T-helper 1 cell (primary cell): ENCODE measurements at places on chromosomes 3 and 15.

GRCh38 chr3:150599611-150600297 lies 3.4 kb upstream of the SELENOT start:
- no peak for DNase-seq

DNA sequence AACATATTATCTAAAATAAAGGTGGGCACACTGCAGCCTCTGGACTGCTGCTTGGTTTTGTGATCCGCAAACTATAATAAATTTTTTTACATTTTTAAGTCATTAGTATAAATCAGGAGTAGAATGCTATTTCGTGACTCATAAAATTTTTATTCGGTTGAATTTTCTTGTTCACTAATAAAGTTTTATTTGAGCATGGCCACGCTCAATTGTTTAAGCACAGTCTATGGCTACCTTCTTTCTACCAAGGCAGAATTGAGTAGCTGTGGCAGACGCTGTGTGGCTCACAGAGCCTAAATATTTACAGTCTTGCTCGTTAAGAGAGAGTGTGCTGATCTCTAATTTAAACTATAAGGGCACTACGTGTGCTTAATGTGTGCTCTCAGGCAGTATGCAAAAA lies 28.9 kb downstream of the ROBO2 start:
- DNase-seq: no peak

GRCh38 chr3:128555098-128555825 lies 62.3 kb upstream of the GATA2 start:
- DNase-seq: no peak

- DNase-seq: no peak
Measured at GRCh38 chr3:179967622-179968021, 69.1 kb downstream of the PEX5L start.

- no peak for DNase-seq
Measured at GRCh38 chr15:28080386-28080785, 18.7 kb downstream of the OCA2 start.

DNA sequence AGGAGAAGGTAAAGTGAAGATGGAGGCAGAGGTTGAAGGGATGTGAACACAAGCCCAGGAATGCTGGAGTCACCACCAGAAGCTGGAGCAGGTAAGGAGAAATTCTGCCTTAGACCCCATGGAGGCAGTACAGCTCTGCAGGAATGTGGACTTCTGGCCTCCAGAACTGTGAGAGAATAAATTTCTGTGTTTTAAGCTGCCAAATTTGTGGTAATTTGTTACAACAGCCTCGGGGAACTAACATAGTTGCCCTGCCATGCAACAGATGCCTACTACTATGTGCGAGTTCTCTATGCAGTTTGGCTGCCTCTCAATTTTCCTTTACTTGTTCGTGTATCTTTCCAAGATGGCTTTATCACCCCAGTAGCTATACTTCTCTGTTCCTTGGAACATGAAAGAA lies 394.1 kb downstream of the TUSC7 start:
- DNase-seq: no peak

GRCh38 chr3:66948838-66949237 lies 49.3 kb upstream of the KBTBD8 start:
- no peak for DNase-seq

DNA sequence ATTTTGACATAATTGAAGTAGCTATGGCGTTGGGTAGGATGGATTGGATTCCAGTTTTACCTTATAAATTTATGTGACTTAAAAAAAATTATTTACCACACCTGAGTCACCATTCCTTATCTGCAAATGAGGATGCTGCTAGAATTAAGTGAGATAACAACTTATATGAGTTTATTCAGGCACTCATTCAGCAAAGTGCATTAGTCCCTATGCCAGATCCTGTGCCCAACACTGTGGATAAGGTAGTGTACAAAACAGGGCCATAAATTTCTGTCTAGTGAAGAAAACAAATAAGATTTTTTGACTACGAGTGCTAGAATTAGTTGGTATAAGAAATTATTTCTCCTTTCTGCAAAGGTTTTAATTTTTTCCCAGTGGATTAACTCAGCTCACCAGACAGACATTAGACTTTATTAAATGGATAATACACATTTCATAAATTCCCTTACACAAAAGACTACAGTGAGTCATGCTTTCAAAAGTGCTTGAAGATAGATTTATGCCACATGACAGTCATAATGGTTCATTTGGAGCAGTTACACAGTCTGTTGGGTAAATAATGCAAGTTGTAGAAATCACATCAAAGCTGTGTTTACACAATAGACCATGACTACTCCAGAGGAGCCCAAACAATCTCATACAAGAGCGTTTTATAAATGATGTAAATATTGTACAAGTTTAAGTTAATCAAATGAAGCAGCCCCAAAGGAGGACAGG lies 129.9 kb upstream of the TGFBR2 start:
- DNase-seq: no peak

- DNase-seq: no peak
Measured at GRCh38 chr15:55649058-55649423, 60.9 kb upstream of the PYGO1 start.

GRCh38 chr3:43723121-43723734 lies 32.5 kb downstream of the ABHD5 start:
- no peak for DNase-seq

DNA sequence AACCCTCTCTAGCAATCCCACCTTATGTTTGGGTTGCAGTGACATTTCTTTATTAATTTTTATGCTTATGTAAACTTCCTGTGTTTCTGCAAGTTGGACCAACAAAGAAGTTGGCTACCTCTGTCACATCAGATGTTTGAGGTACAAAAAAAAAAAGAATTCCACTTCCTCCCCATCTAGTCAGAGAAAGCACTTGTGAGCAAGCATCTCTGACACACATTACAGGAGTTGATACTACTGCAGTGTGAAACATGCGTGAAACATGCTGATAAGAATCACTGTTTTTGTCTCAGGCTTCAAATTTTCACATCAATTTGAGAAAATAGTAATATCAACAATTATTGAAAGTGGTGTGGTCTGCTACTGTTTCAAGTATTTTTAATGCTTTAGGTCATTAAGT lies 1.3 kb downstream of the SCAANT1 start:
- DNase-seq: no peak

GRCh38 chr15:94411285-94411684 lies 179.9 kb downstream of the MCTP2 start:
- no peak for DNase-seq

DNA sequence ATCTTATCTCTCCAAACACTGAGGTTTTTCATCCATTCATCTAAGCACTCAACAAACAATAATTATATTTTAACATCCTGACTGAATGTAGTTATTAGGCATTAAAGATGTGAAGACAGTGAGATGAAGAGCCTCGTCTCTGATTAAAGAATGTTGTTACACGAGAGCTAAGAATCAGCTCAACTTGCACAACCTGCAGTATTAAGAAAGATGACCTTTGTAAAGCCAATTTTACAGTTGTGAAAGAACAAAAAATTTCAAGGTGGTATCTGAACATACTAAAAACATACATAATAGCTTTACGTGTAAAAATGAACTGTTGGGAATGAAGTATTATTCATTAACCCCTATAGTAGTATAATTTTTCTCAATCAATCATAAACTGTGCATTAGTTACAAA lies 12.8 kb downstream of the CLDN1 start:
- no peak for DNase-seq

DNA sequence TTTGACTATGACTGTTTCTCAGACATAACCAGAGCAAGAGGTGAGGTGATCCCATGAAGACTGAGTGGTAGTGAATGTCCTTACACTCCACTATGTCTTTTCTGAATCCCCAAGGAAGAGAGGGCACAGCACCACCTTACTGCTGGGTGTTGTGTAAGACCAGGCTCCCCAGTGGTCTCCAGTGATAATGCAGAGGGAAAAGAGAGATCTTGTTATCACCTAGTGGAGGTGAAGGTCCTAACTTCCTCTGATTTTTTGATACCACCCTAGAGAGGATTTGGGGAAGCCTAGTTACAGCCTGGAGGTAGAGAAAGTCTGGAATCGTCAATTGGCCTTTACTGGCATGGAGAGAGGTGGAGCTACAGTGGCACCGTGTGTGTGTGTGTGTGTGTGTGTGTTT lies 288.0 kb upstream of the BCHE start:
- DNase-seq: no peak
